Stimulated activated CD4-positive, alpha-beta T cell treated with anti-CD3 and anti-CD28 coated beads, TNF-alpha, amount 100 ng/mL, for 1 hour (primary cell): ENCODE measurements at places on chromosomes 16 and 17.

GRCh38 chr16:68972013-68972412 lies 128.7 kb downstream of the TANGO6 start:
- DNase-seq, result no peak

GRCh38 chr17:83145831-83146230 lies 66.4 kb downstream of the METRNL start:
- no peak for DNase-seq

GRCh38 chr17:47620503-47621245 lies 29.0 kb upstream of the KPNB1 start:
- DNase-seq, result no peak

DNA sequence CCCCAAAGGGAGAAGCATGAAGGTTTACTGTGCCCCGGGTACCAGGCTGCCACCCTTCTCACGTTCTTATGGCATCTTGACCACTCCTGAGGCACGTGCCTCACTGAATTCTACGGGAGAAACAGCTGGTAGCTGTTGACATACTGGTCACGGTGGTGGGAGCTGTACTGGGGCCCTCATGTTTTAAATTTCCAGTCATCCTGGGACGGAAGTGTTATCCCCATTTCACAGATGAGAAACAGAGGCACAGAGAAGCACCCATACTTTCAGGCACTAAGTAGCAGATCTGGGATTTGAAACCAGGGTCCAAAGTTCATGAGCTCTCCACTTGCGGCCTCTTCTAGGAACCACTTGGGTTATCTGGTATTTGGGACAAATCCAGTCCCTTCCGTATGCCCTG lies 26.3 kb upstream of the DOC2B start:
- DNase-seq, result no peak

DNA sequence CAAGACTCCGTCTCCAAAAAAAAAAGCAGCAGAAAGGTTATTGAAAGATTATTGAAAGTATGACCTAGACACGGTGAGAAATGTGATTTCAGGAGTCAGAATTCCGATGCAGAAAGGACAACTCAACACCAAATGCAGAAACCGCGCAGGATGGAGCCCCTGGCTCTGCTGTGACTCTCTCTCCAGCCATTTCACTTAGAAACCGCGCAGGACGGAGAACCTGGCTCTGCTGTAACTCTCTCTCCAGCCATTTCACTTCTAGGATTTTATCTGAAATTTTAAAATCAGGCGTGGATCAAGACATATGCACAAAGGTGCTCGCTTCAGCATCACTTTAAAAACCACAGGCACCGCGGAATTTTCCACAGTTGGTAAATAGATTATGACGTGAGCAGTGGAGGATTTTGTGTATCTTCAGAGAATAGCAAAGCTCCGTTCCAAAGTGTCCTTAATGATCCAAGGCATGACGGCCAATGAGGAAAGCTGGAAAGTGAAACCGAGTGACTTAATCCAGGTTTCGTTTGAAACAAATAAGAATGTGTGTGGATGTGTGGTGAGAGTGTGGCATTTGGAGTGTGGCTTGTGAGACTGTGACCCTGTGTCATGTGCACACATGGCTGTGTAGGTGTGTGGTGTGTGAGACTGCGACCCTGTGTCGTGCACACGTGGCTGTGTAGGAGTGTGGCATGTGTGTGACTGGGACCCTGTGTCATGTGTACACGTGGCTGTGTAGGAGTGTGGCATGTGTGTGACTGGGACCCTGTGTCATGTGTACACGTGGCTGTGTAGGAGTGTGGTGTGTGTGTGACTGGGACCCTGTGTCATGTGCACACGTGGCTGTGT lies 9.5 kb downstream of the UTS2R start:
- DNase-seq, result no peak

DNA sequence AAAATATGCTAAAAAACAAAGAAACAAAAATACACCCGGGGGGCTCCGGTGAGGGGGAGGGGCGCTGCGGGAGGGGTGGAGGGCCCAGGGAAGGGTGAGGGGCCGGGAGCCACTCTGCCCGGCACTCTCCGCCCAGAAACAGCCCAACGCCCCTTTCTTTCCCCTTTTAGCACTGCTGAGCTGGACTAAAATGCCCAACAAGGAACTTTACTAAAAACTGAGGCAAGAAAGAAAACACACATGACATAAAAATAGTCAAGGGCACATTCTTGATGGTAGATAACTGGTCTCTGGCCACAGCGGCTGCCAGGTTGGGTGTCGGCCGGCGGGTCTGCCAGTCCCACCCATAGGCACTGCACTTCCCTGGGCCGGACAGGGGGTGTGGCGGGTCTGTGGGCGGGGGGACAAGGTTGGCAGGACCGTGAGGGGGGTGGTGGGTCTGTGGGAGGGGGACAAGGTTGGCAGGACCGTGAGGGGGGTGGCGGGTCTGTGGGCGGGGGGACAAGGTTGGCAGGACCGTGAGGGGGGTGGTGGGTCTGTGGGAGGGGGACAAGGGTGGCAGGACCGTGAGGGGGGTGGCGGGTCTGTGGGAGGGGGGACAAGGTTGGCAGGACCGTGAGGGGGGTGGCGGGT lies 20.9 kb downstream of the METRNL start:
- no peak for DNase-seq

DNA sequence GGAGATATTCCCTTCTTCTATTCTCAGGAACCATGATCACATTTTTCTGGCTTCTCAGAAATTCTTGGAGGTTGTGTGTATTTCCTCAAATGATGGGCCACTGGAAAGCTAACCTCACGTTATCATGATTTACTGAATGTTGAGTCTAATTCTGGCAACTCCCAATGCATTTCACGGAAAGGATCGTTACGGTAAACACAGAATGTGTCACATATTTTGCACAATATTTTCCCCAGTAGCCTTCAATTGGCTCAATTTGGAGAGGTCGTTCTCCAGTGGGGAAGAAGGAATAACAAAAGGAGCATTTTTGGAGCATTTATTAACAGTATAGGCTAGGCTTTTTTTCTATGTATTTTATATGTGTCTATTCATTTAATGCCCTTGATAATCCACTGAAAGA lies 450.3 kb downstream of the HAPSTR1 start:
- no peak for DNase-seq

DNA sequence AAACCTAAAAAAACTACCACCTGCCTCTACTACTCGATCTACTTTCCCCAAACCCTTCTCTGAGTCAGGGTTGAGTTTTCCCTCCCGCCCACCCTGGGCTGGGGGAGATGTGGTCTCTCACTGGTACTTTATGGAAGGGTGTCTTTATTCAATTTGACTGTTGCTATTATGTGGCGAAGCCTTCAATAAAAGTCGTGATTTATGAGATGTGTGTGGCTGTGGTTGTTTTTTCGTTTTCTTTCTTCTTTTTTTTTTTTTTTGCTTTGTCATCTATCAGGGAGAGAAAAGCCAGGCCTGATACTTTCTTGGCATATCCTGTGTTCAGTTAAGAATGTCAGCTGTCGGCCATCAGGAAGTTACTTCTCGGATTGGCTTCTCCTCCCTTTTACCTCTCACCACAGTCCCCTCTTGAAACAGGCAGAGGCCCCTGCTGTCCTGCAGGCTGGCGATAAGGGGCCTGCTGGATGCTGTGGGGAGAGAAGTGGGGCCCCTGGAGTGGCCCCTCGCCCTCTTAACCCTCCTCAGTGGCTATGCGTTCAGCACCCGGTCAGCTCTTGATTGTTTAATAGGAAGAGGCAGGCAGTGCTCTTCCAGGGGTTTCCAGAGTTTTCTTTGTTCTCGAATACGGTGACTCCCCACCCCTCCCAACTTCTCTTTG lies 123.0 kb downstream of the MSI2 start:
- no peak for DNase-seq

DNA sequence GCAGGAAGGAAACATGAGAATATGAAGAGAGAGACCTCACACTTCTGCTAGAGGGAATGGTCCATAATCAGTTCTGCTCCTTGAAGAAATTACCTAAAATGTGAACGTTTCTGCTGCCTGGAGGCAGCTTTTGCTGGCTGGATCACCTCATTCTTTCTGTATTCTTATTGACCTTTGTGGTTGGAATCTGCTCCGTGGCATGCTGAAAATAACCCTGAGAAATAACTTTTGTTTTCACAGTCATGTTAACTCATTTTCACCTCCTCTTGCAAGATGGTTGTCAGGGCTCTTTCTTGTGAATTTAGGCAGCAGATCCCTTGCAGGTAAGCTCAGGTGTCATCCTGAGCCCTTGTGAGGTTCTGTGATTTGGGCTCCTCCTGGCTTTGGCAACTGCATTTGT lies 70.2 kb downstream of the IRF8 start:
- DNase-seq, result no peak

DNA sequence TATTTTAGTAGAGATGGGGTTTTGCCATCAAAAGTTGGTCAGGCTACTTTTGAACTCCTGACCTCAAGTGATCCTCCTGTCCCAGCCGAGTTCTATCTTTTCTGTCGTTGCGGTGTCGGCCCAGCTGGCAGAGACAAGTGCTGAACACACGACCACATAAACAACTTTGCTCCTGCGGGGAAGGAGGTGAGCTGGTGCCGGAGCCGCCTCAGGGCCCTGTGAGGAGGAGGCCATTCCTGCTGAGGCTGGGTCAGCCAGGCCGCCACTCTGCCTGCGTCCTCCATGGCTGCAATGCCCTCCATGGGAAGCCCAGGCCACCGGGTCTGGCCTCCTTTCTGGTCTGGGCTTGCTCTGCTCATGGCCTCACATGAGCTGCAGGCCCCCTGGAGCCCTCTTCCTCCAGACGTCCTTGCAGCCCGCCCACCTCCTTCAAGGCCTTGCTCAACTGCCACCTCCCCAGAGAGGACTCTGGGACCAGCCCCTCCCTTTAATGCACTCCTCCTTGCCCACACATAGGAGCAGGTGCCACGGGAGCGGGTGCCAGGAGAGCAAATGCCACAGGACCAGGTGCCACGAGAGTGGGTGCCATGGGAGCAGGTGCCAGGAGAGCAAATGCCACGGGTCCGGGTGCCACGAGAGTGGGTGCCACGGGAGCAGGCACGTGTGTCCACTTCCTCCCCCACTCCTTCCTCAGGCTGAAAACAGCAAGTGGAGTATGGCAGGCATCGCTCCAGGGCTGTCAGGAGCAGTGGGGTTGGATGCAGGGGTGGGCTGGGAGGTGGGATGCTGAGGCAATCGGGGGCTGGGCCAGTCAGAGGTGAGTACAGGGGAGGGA lies 28.4 kb upstream of the CBFA2T3 start:
- DNase-seq, result no peak

DNA sequence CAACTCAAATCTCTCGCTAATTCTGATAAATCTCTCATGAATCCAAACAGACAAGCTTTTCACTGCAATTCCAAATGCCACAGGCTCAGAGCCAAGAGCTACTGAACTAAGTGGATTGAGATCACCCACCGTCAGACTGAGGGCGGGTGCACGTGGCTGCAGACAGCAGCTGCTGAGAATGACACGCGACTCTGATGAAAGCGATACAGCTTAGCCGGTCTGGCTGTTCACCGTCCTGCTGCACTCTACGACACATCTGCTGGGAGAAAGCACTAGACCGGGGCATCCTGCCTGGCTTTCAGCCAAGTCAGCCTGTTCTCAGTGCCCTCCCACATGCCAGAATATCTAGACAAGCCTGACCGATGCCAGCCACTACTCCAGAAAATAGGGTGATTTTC lies 42.6 kb downstream of the KLHDC4 start:
- DNase-seq, result no peak

GRCh38 chr16:87784812-87785211 lies 19.0 kb upstream of the KLHDC4 start:
- no peak for DNase-seq

GRCh38 chr16:87764600-87765472 lies 950 bp downstream of the KLHDC4 start:
- no peak for DNase-seq

- no peak for DNase-seq
Measured at GRCh38 chr16:73355981-73356380, 308.1 kb upstream of the ZFHX3 start.

DNA sequence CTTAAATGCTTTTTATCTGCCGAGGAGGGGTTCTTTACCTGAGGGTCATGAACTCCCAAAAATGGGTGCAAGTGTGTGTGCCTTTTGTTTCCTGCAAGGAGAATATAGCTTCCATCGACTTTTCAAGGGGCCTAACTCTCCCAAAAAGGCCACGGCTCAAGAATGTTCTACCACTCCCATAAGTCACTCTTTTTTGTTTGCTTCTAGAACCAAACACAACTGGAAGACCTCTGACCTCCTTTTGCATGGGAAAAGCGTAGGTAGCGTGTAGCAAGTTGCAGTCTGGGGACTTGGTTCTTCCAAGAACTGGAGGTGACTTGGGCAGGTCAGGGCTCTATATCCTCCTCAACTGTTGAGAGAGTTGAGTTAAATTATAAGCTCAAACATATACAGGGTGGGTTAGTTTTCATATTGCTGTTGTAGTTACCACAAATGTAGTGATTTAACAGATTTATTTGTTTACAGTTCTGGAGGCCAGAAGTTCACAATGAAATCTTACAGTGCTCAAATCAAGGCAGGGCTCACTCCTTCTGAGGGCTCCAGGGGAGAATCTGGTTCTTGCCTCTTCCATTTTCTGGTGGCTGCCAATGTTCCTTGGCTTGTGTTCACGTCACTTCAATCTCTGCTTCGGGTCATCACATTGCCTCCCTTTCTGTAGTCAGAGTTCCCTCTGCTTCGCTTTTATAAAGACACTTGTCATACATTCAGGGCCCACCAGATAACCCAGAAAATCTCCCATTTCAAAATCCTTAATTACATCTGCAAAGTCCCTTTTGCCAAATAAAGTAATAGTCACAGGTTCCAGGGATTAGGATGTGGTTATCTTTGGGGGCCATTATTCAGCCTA lies 1.4 kb downstream of the TMEM97 start:
- DNase-seq, result no peak

DNA sequence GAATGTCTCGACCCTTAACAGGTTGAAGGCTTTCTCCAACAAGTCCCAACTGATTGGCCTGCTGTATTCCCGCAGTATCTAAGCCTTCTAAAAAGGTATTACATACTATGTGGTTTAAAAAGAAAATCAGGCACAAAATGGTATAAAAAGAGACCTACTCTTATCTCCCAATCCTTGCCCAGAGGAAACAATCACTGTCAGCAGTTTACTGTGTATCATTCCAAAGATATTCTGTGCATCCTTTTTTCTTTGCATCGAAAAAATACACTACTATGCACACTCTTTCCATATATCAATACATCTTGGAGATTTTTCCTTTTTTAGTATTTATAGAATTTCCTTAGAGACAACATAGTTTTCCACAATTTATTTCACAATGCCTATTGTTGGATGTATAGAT lies 118.8 kb upstream of the TBX2 start:
- no peak for DNase-seq

GRCh38 chr17:69466451-69466850 lies 52.0 kb downstream of the MAP2K6 start:
- DNase-seq, result no peak

GRCh38 chr17:40072040-40072734 lies 9.4 kb downstream of the THRA start:
- no peak for DNase-seq

DNA sequence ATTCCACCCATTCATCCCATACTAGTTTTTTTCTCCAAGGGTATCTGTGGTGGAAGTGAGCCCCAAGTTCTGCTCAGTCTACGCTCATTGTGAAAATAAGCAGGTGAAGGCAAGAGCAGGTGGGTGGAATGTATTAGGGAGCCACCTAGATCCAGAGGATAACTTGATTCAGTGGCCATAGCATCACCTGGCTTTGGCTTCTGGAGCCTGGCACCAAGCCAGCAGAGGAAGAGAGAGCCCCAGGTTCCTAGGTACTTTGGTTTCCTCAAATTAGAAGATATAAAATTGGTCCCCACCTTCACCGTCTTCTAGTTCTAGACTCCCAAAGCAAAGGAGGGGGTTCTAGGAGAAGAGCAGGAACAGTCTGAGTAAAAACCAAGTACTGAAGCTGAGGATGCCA lies 4.1 kb downstream of the FXR2 start:
- no peak for DNase-seq
